ENCODE measurements at places on chromosomes 4 and X. TPM values are rescaled to one million over a fixed set of nuclear protein-coding genes. Genes with fewer than 3 reads are reported as not detected.

GRCh38 chrX:30312858-30313257 lies 3.7 kb upstream of the NR0B1 start:
- H3K4me3 ChIP-seq, result no peak overlapping the region
- no peaks in the 10 kb centered on the region for H3K36me3 ChIP-seq
- H3K27me3 ChIP-seq, result peaks cover 20% of the 10 kb centered on the region
- H3K4me1 ChIP-seq, result no peaks in the 10 kb centered on the region

DNA sequence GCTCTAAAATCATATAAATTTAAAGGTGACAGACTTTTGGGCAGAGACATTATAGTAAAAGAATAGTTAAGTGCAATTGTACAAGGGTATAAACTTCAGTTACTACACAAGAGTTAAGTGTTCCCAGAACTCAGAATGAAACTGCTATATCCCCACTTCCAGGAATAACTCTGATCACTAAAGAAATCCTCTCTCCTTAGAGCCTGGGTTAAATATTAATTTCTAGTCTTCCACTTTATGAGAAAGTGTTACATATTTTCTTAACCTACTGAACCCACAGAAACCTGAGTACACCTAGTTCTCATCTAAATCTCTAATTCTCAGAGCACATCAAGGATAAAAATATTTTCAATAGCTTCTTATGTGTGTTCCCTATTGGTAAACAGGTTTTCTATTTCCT lies 99.1 kb upstream of the USP38 start:
- H3K36me3 ChIP-seq, result no peaks in the 10 kb centered on the region
- no peak overlapping the region for H3K4me3 ChIP-seq
- peak overlapping the region; percentile 72 for H3K27ac ChIP-seq
- no peaks in the 10 kb centered on the region for H3K27me3 ChIP-seq
- no peaks in the 10 kb centered on the region for H3K4me1 ChIP-seq

GRCh38 chr4:81574991-81575390 lies 103.3 kb upstream of the RASGEF1B start:
- no peak overlapping the region for H3K27ac ChIP-seq
- H3K4me1 ChIP-seq, result no peaks in the 10 kb centered on the region
- no peak for DNase-seq

GRCh38 chrX:30794497-30794896 lies 94.6 kb downstream of the TAB3 start:
- H3K27ac ChIP-seq, result no peak overlapping the region
- H3K4me1 ChIP-seq, result no peaks in the 10 kb centered on the region
- H3K36me3 ChIP-seq, result no peaks in the 10 kb centered on the region
- DNase-seq, result no peak
- no peaks in the 10 kb centered on the region for H3K27me3 ChIP-seq

GRCh38 chr4:37767546-37767945 lies 58.9 kb upstream of the PGM2 start:
- no peaks in the 10 kb centered on the region for H3K4me1 ChIP-seq
- H3K36me3 ChIP-seq, result no peaks in the 10 kb centered on the region
- H3K27me3 ChIP-seq, result no peaks in the 10 kb centered on the region
- DNase-seq, result peak; percentile 68
- H3K27ac ChIP-seq, result no peak overlapping the region

GRCh38 chr4:168648929-168649328 lies 152.1 kb downstream of the PALLD start:
- no peaks in the 10 kb centered on the region for H3K27me3 ChIP-seq
- no peaks in the 10 kb centered on the region for H3K4me1 ChIP-seq
- H3K27ac ChIP-seq, result no peak overlapping the region
- H3K36me3 ChIP-seq, result no peaks in the 10 kb centered on the region
- H3K4me3 ChIP-seq, result no peak overlapping the region
- no peak for DNase-seq

DNA sequence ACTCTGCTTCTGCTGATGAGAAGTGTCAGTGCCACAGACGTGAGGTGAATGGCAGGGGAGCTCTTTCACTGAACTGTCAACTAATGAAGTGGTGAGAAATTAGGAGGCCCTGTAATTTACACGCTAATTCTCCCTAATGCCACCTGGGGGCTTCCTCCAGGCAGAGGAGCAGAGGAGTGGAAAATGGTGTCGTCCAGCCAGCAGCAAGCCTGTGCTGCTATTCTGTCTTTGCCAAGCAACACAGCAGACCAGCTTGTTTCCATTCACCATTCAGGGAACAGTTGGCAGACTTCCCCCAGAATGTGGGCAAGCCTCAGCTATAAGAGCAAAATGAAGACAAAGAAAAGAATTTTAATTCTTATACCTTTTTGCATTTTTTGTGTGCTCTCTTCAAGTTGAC lies 245.2 kb upstream of the TET2 start:
- H3K27ac ChIP-seq, result no peak overlapping the region
- no peak for DNase-seq
- no peaks in the 10 kb centered on the region for H3K27me3 ChIP-seq
- H3K36me3 ChIP-seq, result no peaks in the 10 kb centered on the region

GRCh38 chr4:107094332-107094731 lies 58.2 kb upstream of the DKK2 start:
- H3K36me3 ChIP-seq, result no peaks in the 10 kb centered on the region
- no peak for DNase-seq
- H3K4me3 ChIP-seq, result no peak overlapping the region

- no peak for DNase-seq
- no peak overlapping the region for H3K27ac ChIP-seq
- H3K4me1 ChIP-seq, result no peaks in the 10 kb centered on the region
- no peak overlapping the region for H3K4me3 ChIP-seq
Observed at GRCh38 chr4:76894537-76895255, 3.2 kb downstream of the SOWAHB start.

DNA sequence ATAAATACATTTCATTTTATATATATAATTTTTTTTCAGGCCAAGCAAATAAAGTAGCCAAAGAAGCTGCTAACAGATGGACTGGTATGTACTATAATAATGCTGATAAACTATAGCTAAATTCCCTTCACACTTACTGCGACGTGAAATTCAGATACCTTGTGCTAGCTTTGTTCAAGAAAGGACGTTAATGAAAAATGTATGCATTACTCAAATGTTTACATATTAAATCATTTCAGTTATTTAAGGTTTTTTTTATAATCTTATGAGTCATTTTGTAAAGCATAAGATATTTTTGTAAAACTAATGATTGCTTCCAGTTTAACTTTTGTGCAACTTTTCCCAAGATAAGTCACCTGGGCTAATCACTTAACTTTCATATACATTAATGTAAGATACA lies 57.2 kb upstream of the TMEM131L start:
- no peak overlapping the region for H3K27ac ChIP-seq
- no peaks in the 10 kb centered on the region for H3K36me3 ChIP-seq
- no peaks in the 10 kb centered on the region for H3K4me1 ChIP-seq
- H3K4me3 ChIP-seq, result no peak overlapping the region
- no peaks in the 10 kb centered on the region for H3K27me3 ChIP-seq
- no peak for DNase-seq

DNA sequence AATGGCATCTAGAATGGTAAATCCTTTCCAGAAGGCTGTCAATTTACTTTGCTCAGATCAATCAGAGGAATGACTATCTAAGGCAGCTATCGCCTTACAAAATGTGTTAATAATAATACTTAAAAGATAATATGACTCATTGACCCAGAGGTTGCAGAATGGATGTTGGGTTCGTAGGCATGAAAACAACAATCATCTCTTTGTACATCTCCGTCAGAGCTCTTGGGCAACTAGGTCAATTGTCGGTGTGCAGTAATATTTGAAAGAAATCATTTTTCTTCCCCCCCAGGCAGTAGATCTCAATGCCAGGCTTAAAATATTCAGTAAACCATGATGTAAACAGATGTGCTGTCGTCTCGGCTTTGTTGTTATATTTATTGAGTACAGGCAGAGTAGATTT lies 165.1 kb downstream of the CAMK2D start:
- no peak overlapping the region for H3K27ac ChIP-seq
- no peaks in the 10 kb centered on the region for H3K36me3 ChIP-seq
- no peaks in the 10 kb centered on the region for H3K27me3 ChIP-seq
- no peak overlapping the region for H3K4me3 ChIP-seq
- no peak for DNase-seq
- H3K4me1 ChIP-seq, result no peaks in the 10 kb centered on the region

DNA sequence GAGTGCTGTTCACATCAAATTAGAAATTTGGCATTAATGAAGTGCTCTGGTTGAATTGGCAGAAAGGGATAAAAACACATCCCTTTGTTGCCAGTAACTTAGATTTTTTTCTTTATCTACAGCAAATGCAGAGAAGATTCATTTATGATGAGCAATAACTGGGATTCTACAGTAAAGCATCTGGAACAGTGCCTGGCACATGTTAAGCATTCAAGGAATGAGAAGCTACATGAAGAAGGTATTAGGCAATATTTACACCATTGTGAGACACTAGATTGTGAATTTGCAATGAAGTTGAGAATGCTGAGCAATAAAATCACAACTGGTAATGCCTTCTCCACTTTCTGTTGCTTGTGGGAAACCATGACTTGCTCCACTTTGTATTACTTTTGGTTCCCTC lies 33.5 kb downstream of the PCDH19 start:
- H3K27ac ChIP-seq, result no peak overlapping the region
- no peaks in the 10 kb centered on the region for H3K36me3 ChIP-seq

CT83 gene
- total RNA-seq, result not detected

GNRHR gene
- total RNA-seq, result not detected

PAK3 gene
- total RNA-seq, result 0.25 TPM

MSL3 gene
- 15.3 TPM for total RNA-seq

DSPP gene
- total RNA-seq, result not detected
